ENCODE measurements at places on chromosomes 1 and 21.

DNA sequence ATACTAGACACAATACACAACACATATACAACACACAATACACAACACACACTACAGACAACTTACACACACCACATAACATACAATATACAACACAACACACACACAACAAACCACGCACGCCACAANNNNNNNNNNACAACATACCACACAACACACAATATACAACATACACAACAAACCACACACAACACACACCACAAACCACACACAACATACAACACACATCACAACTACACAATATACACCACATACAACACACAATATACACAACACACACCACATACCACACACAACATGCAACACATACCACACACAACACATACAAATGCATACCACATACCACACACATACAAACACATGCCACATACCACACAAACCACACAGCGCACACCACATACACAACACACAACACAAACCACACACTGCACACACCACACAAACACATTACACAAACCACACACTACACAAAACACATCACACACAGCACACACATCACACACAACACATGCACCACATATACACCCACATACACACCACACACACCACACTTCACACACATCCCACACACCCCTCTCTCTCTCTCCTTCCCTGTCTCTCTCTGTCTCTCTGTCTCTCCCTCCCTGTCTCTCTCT lies 108.3 kb downstream of the ETS2 start:
- no peak for DNase-seq

GRCh38 chr1:150406483-150406882 lies 42.5 kb downstream of the RPRD2 start:
- no peak for DNase-seq

GRCh38 chr1:117959364-117959763 lies 29.8 kb downstream of the WDR3 start:
- no peak for DNase-seq

DNA sequence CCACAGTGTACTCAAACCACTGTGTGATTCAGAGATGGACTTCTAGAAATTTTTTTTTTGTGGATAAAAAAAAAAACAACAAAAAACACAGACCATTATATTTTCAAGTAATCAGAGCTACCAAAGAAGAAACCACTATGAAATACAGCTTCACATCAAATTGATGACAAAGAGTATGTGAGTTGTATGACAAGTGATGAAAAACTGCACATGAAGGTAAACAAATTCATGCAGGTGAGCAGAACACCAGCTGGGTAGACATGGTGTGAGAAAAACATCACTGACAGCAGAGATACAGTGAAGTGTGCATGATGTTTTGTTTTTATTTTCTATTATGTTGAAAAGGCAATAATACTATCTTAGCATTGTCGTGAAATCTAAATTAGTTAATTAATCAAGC lies 8.0 kb upstream of the PTPRC start:
- DNase-seq, result no peak

- no peak for DNase-seq
These were observed 33.0 kb downstream of the URB1 start for GRCh38 chr21:32359719-32360260.

DNA sequence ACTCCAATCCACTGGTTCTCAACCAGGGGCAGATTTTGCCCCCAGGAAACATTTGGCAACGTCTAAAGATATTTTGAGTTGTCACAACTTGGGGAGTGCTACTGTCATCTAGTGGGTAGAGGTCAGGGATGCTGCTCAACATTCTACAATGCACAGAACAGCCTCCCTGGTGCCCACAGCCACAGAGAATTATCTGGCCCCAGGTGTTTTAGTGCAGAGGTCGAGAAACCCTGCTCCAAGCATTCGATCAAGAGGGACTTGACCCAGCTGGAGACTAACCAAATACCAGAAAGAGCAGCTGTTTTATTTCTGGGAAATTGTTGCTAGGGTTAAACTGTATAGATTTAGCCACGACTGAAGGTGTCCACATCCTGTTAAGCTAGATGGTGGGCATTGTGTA lies 19.2 kb downstream of the CD247 start:
- DNase-seq, result no peak

GRCh38 chr1:20151906-20152598 lies 12.9 kb downstream of the PLA2G2F start:
- peak; percentile 59 for DNase-seq

DNA sequence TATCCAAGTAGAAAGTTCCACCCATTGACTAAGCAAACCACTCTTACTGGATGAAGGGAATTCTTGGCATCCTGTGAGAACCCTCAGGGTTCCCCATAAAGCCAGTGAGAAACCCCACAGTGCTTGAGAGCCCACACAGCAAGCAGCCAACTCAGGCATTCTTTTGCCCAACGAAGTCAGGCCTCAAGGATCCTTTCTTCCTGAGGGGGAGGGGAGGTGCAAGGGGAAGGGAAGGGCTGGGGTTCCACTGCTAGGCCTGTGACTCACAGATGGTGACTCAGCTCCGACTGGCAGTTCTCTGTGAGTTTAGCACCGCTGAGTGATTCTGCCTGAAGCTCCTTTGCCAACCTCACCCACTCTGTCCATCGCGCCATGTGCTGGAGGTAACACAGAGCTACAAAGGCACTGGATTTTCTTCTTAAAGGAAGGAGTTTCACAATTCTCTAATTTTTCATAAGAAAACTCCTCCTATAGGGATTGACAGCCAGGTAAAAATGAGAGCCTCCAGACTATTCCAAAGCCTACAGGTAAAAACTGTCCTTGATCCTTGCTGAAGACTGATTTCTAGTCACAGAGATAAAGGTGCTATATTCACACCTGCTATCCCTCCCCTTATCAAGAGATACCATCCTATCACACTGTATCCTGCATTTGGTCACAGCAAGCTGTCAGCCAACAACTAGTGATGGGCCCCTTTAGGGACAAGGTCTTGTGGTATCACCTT lies 4.8 kb downstream of the ENO1 start:
- DNase-seq, result peak; percentile 83

GRCh38 chr1:172498857-172499256 lies 34.1 kb upstream of the SUCO start:
- no peak for DNase-seq

DNA sequence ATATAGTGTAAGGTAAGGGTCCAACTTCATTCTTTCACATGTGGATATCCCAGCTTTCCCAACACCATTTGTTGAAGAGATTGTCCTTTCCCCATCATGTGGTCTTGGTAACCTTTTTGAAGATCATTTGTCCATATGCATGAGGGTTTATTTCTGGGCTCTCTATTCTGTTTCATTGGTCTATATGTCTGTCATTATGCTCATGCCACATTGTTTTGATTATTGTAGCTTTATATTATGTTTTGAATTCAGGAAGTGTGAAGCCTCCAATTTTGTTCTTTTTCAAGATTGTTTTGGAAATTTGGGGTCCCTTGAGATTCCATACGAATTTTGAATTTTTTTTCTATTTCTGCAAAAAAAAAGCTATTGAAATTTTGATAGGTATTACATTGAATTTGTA lies 15.2 kb upstream of the RCSD1 start:
- DNase-seq, result no peak

- no peak for DNase-seq
These were observed 119.7 kb upstream of the ZNF648 start for GRCh38 chr1:182181167-182181572.

GRCh38 chr1:24929398-24930259 lies 447 bp downstream of the RUNX3 start:
- peak; percentile 37 for DNase-seq

DNA sequence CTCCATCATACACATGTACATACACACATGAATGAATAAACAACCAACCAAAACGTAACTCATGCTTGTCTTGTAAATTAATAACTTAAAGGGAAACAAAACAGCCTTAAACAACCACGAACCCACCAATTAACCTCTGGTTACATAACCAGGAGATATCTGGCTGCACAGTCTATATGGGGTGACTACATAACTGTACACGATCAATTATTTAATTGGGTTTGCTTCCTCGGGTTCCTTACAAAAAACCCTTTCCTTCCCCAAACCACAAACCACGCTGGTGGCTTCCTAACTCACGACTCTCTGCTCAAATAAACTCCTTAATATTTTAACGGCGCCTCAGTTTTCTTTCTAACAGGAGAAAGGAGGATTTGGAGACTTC lies 744 bp downstream of the ZNF670 start:
- no peak for DNase-seq

DNA sequence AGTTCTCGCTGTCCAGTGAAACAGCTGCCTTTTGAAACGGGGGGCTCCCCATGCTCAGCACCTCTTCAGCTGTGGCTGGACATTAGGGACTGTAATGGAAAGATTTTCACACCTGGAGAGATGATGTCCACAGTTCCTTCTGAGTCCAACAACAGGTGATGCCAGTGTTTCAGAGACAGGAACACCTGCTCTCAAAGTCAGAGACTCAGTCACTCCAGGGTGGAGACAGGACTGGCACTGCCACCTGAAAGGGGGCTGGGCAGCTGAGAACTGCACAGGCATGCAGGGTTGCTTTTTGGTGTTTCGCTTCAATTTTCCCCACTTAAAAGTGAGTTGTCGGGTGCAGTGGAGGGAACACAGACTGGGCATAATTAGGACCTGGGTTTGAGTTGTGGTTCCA lies 124.8 kb downstream of the GALNT2 start:
- no peak for DNase-seq

DNA sequence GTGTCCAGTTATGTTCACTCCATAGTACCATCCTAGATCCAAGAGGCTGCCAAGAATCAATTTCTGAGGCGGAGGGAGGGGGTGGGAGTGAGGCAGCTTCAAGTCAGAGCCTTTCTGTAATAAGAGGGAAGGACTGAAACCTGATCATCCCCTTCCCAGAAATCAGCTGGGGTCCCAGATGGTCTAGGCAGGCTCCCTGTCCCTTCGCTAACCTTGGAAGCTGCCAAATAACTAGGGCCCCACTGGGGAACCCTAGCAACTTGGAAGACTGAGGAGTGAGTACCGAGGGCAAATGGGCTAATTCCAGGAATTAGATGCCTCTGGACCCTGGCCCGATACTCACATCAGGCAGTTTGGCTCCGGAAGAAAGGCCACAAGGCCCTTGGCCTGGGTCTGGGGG lies 113.3 kb downstream of the NAV1 start:
- DNase-seq, result no peak

- DNase-seq, result no peak
These were observed 14.3 kb upstream of the LRP8 start for GRCh38 chr1:53341961-53342707.

DNA sequence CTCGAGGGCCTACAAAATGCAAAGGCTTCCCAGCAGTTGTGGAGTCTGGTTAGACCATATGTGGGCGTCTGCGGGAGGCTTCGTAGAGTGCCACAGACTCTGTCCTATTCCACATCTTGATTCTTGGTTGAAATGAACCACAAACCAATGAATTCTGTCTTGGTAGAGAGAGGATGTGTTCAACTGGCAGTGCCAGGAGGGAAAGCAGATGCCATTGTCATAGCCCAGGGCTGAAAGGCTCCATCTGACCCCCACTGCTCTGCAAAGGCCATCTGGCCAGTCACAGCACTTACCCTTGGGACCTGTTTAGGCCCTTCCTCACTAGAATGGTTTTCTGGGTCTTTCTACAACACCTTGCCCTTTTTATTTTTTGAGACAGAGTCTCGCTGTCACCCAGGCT lies 22.1 kb downstream of the ACOT11 start:
- no peak for DNase-seq

- DNase-seq, result no peak
These were observed 513.3 kb downstream of the NPHP4 start for GRCh38 chr1:5478961-5479360.

DNA sequence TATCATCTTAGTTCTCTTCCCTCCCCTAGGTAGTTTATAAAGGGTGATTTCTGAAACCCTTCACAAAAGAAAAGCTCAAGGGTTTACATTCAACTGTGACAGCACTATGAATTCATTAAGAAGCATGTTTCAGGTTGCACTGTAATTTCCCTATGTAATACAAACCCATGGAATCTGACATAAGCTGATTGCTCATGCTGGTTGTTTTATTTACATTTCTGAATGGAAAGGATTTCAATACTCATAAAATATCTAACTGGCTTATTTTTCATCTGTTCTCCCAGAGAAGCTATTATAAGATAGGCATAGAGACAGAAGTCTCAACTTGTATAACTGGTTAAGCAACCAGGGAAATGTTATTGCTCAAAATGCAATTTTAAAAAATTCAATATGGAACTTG lies 20.5 kb downstream of the WNT2B start:
- DNase-seq, result no peak

Data from stimulated activated CD4-positive, alpha-beta T cell treated with anti-CD3 and anti-CD28 coated beads, TNF-alpha, amount 100 ng/mL, for 4 hours (primary cell).